ENCODE measurements at places on chromosomes 1 and 21.

DNA sequence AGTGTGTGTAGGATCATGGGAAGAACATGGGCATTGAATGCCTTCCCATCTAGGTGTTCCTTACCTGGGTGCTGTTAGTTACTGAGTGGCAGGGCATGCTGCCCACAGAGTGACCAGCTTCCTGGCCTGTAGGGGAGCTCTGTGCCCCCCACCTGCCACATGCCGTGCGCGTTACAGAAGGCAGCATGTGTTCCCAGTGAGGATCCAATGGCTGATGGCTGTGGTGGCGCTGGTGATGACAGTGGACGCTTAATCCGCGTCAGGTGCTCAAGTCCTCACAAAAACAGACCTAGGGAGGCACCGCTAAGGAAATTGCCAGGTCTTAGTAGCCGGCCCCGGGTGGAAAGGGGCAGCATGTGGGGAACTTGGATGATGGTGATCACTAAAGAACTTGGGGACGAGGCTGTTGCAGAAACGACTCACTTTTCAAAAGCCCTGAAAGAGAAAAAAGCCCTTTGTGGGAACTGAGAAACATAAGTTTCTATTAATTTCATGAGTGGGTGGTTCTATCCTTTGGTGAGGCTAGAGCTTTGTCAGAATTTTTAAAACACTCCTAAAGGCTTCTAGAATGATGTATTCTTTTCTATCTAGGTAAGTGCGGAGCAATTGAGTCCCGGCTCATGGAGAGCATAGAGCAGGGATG lies 93.2 kb downstream of the PRDM2 start:
- no peak for DNase-seq

DNA sequence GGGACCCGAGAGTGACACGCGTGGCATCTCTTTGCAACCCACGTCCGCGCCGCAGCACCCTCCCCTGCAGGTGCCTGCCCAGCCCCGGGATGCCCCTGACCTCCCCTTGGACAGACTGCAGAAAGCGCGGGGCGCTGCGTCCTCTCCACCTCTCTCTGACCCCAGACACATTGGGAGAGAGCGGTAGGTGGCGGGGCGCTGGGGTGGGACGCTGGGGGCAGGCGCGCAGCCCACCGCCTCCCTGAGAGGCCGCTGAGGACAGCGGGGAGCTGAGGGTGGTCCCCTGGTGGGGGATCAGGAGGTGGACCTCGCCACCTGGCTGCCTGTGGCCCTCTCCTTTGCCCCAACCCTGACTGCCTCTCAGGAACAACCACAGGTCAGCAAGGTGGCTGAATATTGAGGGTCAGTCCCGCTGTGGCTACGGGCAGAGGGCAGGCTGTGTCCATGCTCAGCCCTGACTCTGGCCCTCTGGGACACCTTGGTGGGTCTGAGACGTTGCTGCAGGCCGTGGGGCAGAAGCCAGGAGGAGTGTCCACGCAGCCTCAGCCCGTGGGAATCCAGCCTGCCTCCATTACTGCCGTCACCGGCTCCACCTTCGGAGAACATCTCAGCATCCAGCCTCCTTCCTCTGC lies 761 bp upstream of the UBE2J2 start:
- no peak for DNase-seq

- DNase-seq: no peak
Measured at GRCh38 chr21:29248124-29248523, 50.6 kb upstream of the BACH1 start.

GRCh38 chr1:181660621-181661020 lies 177.3 kb downstream of the CACNA1E start:
- no peak for DNase-seq

- DNase-seq: no peak
Measured at GRCh38 chr1:11704194-11704529, 12.7 kb downstream of the DRAXIN start.

- peak; percentile 76 for DNase-seq
Measured at GRCh38 chr1:181033799-181034451, at the start of gene MR1. Gene MR1, plus strand, starts transcription at chr1:181033983. Its CDS starts 25 bp downstream, at chr1:181034008.

GRCh38 chr1:32150847-32151246 lies 28.6 kb upstream of the TXLNA start:
- no peak for DNase-seq

DNA sequence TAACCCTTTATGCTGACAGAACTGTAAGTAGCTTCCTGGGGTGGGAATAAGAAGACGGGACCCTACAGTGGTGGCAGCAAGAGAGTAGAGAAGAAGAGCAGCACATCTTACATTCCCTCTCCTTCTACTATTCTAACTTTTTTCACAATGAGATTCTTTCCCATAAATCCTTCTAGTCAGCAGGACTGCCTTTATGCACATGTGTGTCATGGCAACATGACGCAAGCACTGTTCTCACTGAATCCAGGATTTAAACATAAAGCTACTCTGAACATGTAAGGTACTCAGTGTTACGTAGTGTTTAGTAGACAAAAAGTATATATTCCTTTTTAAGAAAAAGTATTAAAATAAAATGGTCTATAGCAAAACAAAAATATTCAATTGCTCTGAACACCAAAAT lies 309.7 kb upstream of the LYPLAL1 start:
- no peak for DNase-seq

All from Panc1 (cell line).